ENCODE measurements at places on chromosomes 3 and 15.

GRCh38 chr15:98420837-98421236 lies 227.5 kb upstream of the IGF1R start:
- no peak for DNase-seq

- no peak for DNase-seq
These were observed 12.4 kb downstream of the BMF start for GRCh38 chr15:40096094-40096891.

GRCh38 chr3:42213417-42213816 lies 52.6 kb downstream of the CCK start:
- no peak for DNase-seq

- no peak for DNase-seq
These were observed 63.8 kb downstream of the GTPBP8 start for GRCh38 chr3:113054552-113054951.

DNA sequence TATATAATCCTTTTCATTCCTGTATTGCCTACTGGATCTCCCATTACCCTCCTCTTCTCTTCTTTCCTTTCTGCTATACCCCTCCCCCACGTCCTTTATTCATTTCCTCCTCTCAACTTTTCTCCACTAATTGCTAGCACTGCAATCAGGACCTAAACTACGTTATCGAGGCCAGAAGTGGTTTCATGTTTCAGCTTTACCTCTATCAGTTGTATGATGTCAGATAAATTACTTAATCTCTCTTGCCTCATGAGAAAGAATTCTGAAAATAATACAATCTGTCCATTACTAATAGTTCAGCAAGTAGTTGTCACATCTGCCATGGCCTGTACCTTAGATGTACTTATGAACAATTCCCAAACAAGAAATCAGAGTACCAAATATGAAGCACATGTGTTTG lies 10.6 kb downstream of the POPDC2 start:
- no peak for DNase-seq

DNA sequence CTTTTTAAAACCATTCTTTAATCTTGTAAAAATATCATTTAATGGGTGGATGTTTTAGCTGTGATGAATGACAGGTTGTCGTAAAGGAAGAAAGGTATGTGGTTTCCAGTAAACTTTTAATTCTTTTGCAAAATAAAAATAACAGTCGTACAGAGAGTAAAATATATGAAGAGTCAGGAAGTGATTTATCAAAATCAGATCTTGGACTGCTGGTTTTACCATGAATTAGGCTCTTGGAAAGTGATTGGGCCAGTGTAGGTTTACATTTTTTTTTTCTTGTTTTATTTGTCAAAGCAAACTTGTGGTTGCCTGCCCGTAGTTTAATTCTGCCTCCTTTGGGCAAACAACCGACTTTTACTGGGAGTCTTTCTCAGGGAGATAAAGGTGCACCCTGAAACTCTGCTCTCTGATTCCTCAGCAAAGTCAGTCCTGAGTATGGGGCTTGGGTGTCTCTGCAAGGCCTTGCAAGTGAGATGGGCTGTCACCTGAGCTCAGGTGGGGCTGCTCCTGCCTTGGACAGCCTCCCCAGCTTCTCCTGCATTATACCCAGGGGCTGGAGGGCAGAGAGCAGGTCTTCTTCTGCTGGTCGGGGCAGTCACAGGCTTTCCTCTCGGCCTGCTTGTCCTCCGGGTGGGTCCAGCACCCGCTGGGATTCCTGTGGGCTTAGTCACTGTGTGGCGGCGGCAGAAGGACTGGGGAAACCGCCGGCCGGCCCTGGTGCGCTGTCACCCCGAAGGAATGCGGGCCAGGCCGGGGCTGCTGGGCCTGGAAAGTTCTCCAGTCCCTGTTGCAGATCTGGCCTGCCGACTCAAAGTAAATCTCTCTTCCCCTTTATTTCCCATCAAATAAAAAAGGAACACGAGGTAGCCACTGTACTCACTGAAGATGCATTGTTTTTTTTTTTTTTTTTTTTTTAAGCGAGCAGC lies 79.0 kb downstream of the IGF1R start:
- DNase-seq = peak; percentile 98

- DNase-seq = no peak
These were observed 22.9 kb downstream of the BTLA start for GRCh38 chr3:112476346-112476745.

GRCh38 chr3:124113485-124113884 lies 121.6 kb upstream of the ROPN1 start:
- DNase-seq = no peak
